ENCODE measurements at places on chromosomes 5 and 9.

GRCh38 chr5:67561151-67561932 is 364.7 kb upstream of the CD180 start:
- DNase-seq: no peak

- DNase-seq: no peak
Measured at GRCh38 chr5:28523888-28524635, 1485.7 kb upstream of the CDH9 start.

- DNase-seq: peak; percentile 64
Measured at GRCh38 chr9:136791516-136792276, 552 bp downstream of the TMEM141 start.

DNA sequence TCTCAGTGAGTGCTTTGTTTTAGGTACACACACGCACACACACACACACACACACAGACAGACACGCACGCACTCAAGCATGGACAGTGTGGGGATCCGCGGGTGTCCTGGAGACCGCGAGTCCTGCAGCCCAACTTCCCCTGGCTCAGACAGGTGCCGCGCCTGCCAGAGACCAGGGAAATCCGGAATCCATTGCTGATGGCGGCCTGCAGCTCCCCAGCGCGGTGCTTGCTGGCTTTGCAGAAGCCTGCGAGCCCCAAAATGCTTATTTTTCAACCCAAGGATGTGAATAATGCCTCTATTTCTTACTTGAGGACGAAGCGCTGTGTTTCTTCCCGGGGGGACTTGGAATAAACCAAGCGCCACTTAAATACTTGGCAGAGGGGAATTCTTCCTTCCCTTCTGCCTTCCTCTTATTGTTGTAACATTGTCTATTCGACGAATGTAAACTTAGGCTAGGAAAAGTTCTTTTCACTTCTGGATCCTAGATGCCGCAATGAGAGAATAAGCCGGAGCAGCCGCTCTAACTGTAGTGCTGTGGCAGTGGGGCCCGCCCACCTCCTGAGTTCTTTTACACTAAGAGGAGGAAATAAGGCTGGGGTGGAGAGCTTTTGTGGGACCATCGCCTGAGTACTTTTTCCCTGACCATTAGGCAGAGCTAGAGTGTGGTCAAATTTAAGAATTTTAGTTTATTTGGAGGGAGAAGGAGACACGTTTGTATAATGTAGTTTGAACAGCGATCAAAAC is 802 bp downstream of the ITGA2 start:
- DNase-seq: no peak

GRCh38 chr9:615756-616155 is 225.7 kb upstream of the DMRT1 start:
- DNase-seq: no peak

GRCh38 chr5:121408778-121409177 is 442.9 kb upstream of the FTMT start:
- DNase-seq: no peak

DNA sequence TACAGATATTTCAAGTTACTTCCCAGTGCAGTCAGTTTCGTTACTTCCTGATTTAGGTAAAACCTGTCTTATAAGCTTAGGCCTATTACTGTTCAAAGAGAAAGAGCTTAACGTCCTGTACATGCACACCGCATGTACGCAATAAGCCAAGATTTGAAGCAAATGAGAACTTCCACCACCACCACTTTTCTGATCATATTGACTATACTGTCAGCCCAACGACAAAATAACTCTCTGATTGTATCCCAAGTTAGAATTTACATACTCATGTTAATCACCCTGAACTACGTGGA is 5.1 kb downstream of the NFIB start:
- DNase-seq: no peak

- no peak for DNase-seq
Measured at GRCh38 chr5:3302228-3302627, 293.4 kb upstream of the IRX1 start.

- no peak for DNase-seq
Measured at GRCh38 chr5:145471026-145471425, 364.1 kb downstream of the PRELID2 start.

- DNase-seq: no peak
Measured at GRCh38 chr9:3398232-3398648, 127.6 kb downstream of the RFX3 start.

GRCh38 chr5:131589510-131590348 is 45.3 kb downstream of the RAPGEF6 start:
- DNase-seq: no peak

Data from stimulated activated CD4-positive, alpha-beta T cell treated with anti-CD3 and anti-CD28 coated beads, TNF-alpha, amount 100 ng/mL, for 24 hours (primary cell).